ENCODE measurements at places on chromosomes 6 and 20.
A peak's percentile ranks its signal among the peaks of the same experiment; 100 is the strongest.

GRCh38 chr6:166639921-166640320, 12.9 kb upstream of the RPS6KA2 start:
- no peak for DNase-seq

DNA sequence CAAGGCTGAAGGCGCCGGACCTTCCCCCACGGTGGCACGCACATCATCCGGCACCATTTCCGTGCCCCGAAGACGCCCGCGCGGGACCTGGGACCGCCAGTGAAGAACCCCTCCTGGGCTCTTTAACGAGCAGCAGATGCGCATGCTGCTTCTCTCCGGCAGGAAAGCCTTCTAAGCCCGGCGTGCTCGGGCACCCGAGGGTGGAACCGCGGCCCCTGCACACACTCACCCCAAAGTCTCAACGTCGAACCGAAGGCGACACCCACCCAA, 240 bp downstream of the FOXQ1 start:
- no peak for DNase-seq

- DNase-seq: no peak
Measured at GRCh38 chr6:16126861-16127260, 2.0 kb upstream of the MYLIP start.

GRCh38 chr6:137536104-137536773, 42.0 kb upstream of the OLIG3 start:
- DNase-seq: no peak

GRCh38 chr20:39646874-39647413, 684.8 kb downstream of the DHX35 start:
- DNase-seq: no peak

- DNase-seq: no peak
Measured at GRCh38 chr20:14030991-14031390, 35.7 kb downstream of the MACROD2 start.

DNA sequence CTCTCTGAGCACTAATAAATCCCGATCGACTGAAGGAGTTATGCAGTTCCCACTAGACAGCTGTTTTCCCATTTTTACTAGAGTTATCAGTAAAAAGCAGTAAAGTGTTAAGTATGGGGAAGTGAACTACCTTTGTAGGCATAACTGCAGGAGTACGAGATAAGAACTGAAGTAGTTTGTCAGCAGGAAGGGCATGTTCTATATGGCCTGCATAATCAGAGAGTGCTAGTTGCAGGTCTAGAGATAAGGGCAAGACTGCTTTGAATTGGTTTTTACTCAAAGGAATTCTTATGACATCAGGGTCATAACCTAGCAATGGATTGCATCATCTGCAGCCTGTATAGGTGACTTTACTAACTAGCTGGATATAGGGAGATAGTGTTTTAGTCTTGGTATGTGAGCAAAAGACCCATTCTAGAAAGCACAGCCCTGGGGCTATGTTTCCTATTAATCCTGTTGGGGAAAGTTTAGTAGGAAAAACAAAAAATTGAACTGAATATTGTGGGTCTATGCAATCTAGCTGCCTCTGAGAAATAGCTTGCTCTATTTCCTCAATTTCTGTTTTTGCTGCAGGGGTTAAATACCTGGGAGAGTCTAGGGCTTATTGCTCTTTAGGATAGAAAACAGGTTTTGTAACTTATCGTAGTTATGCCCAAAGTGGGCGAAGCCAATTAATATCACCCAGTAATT, 22.6 kb upstream of the CRISP1 start:
- DNase-seq: no peak

- DNase-seq: no peak
Measured at GRCh38 chr6:157778719-157779118, 44.3 kb upstream of the SNX9 start.

- no peak for DNase-seq
Measured at GRCh38 chr6:22332711-22333110, 35.9 kb upstream of the PRL start.

DNA sequence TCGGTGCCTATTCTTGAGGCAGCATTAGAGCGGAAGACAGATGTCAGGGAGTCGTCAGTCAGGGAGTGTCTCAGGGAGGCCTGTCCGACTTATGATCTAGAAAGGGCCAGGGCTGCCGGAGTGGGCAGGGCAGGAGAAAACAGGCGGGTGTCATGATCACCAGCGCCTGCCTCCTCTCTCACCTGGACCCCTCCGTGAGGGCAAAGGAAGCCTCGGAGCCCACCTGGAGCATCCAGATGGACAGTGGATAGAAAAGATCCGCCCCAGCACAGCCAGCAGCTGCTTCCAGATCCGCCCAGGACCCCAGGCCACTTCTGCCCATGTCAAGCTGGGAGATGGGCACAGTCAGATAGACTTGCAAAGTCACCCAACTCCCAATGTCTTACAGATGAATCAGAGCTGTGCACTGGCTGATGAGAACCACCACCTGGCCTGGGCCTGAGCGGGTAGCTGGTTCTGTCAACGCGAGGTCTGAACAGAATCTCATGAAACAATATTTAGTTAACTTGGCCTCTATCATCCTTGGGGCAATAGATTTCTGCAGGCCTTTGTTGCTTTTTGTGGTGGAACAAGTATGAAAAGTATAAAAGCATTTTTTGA, 22.2 kb downstream of the PSMG4 start:
- DNase-seq: no peak

- DNase-seq: no peak
Measured at GRCh38 chr6:154485815-154486214, 24.7 kb downstream of the CNKSR3 start.

DNA sequence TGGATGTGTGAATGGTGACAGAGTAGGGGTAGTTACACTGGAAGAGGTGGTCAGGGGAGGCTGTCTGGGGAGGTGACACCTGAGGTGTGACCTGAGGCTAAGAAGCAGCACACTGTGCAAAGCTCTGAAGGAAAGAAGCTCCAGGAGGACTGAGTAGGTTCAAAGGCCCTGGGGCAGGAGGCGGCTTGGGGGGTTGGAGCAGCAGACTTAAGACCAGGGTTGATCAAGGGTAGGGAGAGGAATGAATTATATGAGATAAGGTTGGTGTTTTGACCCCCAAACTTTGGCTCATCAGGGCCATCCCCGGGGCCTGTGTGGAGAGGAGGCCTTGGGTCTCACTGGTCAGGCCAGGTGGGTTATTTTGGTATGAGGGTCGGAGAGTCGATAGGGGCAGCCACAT, 166.1 kb downstream of the GRM4 start:
- no peak for DNase-seq

GRCh38 chr6:121879149-121879548, 443.7 kb downstream of the GJA1 start:
- DNase-seq: no peak

DNA sequence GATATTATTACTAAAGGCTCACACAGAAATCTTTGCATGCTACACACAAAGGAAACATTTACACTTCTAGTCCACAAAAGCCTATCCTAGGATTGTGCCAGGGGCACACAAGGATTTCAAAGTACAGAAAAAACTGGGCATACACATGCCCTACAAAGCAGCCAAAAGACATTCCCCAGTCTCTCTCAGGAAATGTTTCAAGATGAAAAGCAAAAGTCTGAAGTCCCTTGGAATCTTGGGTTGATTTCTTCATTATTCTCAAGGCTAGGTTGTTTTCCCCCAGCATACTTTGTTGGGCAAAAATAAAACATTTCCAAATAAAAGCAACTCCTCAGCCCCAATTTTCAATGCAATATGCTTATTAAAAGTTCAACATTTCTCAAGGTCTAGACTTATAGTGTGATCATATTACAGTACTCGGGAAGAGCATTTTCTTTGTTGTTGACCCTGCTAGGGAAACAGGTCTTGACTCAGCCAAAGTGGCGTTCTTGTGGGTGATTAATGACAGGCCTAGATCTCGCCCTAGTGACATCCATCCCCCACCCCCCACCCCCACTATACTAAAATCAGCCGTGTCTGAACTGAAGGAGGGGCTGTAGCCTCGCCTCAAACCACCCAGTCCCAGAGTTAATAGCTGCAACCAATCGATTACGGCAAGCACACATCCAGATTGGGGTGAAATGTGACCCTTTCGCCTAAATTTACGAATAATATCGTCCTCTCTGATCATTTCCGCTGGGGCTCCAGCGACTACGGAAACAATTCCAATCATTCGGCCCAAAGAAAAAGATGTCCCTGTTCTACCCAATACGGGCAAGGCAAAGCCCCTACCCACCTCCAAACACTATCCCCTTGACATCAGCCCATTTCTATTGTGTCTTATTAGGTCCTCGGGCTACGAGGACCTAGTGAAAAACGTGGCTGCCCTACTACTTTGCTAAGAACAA, 1.4 kb downstream of the AKIRIN2 start:
- DNase-seq: no peak

DNA sequence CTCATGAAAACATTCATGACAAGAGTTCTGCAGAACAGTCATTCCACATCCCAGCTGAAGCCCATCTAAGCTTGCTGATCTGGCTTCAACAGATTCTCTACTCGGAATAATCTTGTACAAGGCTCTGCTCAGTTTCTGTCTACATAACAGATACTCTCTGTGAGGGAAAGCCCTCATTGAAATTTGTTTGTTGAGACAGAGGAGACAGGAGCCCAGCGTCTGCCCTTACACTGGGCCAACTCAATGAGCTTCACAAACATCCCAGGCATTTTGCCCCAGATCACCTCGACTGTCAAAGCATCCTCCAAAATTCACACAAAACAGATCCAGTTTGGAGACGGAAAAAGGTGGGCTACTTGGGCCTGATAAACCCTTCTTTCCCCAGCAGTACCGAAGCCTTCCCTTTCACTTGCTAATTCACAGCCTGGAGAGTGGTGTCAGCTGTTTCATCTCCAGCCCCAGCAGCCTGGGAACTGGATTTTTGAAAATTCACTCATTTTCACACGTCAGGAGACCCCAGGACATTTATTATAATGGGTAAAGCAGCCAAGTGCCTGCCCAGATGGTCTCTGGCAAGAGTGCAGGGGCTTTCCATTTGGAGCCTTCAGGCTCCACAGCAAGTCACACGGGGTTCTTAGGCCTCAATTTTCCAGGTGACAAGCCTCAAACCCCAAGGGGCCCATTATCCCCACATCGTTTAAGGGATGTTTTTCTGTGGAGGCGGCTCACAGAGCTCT, 7.3 kb downstream of the CCDC167 start:
- no peak for DNase-seq

- peak; percentile 59 for DNase-seq
Measured at GRCh38 chr6:27503436-27504030, 30.6 kb upstream of the ZNF184 start.

DNA sequence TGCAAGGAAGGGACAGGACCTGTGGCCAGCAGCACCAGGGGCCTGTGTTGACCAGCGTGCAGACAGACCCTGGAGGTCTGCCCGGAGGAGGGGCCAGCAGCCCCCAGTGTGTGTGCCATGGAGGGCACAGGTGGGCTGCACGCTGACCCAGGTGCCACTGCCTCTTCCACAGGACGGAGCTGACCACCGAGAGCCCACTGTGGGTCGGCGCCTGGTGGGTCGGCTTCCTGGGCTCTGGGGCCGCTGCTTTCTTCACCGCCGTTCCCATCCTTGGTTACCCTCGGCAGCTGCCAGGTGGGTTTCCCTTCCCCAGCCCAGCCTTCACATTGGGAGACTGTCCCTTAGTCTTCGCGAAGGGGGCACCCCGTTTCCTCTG, 17.9 kb downstream of the SLCO4A1 start:
- no peak for DNase-seq

- no peak for DNase-seq
Measured at GRCh38 chr20:9838035-9838377, 870 bp downstream of the PAK5 start.

DNA sequence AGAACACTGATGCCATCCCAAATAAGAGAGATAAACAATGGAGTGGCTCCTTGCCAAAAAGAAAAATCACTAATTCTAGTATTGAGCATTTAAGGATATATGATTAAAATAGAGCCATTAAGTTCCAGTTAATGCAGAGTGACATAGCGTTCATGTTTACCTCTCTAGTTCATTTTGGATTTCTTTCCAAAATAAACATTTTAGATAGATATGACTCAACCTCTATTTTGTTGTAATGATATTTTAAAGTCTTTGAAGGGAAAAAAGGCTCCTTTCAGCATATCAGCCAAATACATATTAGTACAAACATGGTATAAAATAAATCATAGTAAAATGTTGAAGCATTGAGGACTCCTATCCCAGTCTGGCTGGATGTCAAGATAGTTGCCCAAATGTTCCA, 33.4 kb downstream of the RWDD2A start:
- DNase-seq: no peak

GRCh38 chr6:100121854-100122609, 128.0 kb upstream of the MCHR2 start:
- DNase-seq: no peak

- no peak for DNase-seq
Measured at GRCh38 chr6:22078802-22079545, 217.9 kb downstream of the PRL start.

GRCh38 chr20:41367393-41367695, 726 bp upstream of the EMILIN3 start:
- no peak for DNase-seq

DNA sequence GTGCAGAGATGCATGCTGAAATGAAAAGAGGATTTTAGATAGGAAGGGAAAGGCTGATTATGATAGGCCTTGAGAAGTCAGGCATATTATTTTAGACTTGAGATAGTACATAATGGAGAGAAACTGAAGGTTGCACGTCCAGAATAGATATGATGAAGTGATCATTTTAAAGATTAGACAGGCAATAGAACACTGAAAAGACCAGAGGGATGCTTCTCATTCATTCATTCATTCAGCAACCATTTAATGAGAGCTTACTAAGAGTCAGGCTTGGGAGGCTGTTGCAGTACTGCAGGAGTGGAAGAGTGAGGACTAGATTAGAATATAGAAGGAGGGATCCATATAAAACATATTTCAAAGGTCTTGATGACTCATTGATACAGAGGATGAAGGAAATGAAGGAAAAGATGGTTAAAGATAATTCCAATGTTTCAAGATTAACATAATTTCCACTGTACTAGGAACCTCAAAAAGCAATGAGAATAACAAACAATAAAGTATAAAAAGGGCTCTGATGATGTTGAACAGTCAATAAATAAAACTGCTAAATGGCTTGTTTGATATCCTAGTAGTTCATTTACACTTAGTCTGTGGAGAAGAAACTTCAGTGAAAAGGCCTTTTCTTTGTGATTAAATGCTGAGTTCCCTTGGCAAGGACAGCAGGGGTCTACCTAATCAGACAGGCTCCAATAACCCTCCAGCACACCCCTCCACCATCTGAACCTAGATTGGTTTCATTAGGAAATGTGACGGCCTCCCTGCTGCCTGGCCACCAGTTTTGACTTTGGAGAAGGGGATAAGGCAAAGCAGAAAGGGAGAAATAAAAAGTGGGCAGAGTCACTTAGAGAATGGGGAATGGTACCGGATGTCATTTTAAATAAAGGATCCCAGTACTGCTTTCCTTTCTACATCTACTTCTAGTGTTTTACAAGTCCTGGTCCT, 5.3 kb upstream of the FBXO9 start:
- DNase-seq: peak; percentile 6

All from left renal pelvis (tissue), 4 donors.